ENCODE measurements at places on chromosomes 2 and 18.

DNA sequence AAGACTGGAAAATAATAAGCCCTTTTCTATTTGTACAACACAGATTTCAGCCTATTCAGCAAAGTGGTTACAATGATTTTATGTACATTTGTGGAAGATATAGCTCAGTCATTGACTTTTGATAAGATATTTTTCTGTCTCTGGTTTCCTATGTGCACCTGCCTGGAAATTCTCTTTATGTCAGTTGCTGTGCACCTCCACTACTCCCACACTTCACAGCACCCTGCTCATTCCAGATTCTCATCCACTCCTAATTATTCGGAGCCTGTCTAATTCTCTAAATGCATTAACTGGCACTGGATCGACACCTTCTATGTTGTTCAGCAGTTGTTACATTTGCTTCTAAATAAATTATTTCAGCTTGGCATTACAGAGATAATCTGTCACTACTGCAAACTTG lies 275.1 kb upstream of the RND3 start:
- DNase-seq: no peak
- no peaks in the 10 kb centered on the region for H3K4me1 ChIP-seq
- no peak overlapping the region for H3K4me3 ChIP-seq
- no peaks in the 10 kb centered on the region for H3K36me3 ChIP-seq
- no peaks in the 10 kb centered on the region for H3K27me3 ChIP-seq

DNA sequence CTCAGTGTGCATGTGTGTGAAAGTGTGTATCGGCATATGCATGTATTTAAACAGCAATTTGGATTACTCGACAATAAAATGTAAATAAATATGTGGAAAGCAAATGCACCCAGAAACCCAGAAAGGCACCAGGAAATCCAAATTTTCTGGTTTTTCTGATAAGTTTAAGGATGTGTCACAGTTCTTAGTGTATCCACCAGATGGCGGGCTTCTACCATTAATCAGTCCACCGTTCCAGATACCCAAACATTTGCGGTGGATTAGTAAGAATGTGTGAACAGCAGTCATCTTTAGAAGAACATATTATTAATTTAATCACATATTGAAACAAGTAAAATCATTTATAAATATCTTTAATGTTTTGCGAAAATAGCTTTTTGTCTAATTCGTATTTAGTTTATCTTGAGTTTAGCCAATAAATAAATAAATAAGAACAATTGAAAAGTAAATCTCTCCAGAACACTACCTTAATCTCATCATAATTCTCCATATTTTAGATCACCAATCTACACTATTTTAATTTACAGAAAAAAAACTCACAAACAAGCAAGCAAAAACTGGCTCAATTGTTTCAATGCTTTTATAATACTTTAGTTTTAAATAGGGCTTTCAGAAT lies 298.9 kb downstream of the DSEL start:
- peak; percentile 15 for DNase-seq
- no peaks in the 10 kb centered on the region for H3K36me3 ChIP-seq
- no peak overlapping the region for H3K27ac ChIP-seq
- H3K4me3 ChIP-seq: no peak overlapping the region
- H3K4me1 ChIP-seq: no peaks in the 10 kb centered on the region
- H3K27me3 ChIP-seq: no peaks in the 10 kb centered on the region

DNA sequence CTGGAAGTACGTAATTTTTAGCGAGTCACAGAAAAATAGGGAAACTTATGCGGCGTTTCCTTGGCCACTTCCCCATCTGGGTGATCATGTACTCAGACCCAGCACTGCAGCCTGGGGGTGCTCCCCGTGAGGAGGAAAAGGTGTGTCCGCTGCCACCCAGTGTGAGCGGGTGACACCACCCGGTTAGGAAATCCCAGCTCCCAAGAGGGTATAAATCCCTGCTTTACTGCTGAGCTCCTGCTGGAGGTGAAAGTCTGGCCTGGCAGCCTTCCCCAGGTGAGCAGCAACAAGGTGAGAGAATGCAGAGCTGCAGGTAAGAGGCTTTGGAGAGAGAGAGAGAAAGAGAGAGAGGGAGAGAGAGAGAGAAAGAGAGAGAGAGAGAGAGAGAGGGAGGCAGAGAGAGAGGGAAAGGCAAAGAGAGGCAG lies at the start of gene IL1R2:
Gene IL1R2, plus strand, starts transcription at position 240 of the 425 bp plus-strand sequence. CDS start 16,616 bp downstream, outside the sequence.
- H3K4me1 ChIP-seq: 0 out of 2 replicates have a peak, but pooled peaks cover 6% of the 10 kb centered on the region
- no peak for DNase-seq
- H3K27ac ChIP-seq: no peak within 1 kb of the TSS
- no peaks in the 10 kb centered on the region for H3K36me3 ChIP-seq

DNA sequence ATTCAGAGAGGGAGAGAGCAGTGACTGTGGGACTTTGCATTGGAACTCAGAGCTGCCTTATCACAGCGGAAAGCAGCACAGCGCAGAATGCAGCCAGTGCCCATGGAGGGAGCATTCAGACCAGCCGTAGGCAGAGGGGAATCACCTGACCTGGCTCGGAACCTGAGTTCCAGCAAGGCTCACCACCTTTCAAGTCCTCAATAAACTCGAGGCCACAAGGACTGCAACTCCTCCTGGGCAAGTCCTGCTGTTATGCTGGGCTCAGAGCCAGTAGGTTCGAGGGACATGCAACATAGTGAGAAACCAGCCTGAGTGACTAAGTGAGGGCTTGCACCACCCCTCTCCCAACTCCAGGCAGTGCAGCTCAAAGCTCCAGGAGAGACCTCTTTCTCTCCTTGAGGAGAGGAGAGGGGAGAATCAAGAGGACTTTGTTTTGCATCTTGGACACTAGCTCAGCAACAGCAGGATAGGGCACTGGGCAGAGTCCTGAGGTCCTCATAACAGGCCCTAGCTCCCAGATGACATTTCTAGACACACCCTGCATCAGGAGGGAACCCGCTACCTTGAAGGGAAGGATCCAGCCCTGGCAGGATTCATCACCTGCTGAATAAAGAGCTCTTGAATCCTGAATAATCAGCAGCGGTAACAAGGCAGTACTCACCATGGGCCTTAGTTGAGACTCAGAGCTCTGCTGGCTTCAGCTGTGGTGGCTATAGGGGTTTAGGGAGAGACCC lies 136.8 kb upstream of the OTOS start:
- H3K27ac ChIP-seq: no peak overlapping the region
- DNase-seq: no peak
- H3K4me1 ChIP-seq: peaks cover 5% of the 10 kb centered on the region
- H3K36me3 ChIP-seq: no peaks in the 10 kb centered on the region
- H3K4me3 ChIP-seq: no peak overlapping the region

- no peak for DNase-seq
- no peak overlapping the region for H3K4me3 ChIP-seq
- H3K4me1 ChIP-seq: no peaks in the 10 kb centered on the region
Observed at GRCh38 chr2:143451642-143452281, 322.5 kb downstream of the ARHGAP15 start.

DNA sequence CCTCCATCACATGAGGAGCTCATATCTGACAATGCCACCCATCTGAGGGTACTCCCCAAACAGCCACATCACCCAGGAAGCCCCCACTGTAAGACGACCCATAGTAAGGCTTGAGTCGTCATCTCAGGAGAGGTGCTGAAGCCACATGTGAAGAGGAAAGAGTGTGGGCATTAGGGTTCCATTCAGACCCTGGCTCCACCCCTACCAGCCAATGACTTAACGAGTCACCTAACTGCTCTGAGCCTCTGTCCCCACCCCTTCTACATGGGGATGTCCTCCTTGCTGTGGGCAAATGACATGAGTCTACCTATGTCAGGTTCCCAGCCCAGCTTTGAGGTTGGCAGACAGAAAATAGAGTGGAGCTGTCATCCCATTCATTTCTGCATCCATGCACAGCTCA lies 46.3 kb downstream of the C1QL2 start:
- H3K27me3 ChIP-seq: no peaks in the 10 kb centered on the region
- H3K36me3 ChIP-seq: no peaks in the 10 kb centered on the region
- H3K4me3 ChIP-seq: no peak overlapping the region
- no peak for DNase-seq

DNA sequence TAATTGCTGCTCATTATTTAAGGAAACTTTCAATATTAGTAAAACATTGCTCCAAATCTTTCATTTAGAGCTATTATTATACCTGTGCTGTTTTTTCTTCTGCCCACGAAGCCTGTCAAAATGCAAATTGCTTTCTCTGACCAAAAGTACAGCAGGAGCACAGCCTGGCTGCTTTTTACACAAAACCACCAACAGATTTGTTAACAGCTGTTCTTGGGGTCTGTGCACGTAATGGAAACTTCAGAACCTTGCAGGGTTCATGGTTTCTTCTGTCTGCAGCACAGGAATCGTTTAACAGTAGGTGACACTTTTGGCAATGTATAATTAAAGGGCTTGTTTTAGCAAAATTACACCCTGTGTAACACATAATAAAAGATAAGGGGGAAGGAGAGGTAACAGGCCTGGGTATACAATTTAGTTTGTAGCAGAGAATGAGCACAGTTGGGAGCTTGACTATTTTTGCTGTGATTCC lies 447.3 kb downstream of the KCNJ3 start:
- no peaks in the 10 kb centered on the region for H3K4me1 ChIP-seq
- no peak overlapping the region for H3K4me3 ChIP-seq
- no peak overlapping the region for H3K27ac ChIP-seq

- no peak overlapping the region for H3K27ac ChIP-seq
- peaks cover 5% of the 10 kb centered on the region for H3K4me1 ChIP-seq
- no peak for DNase-seq
- peaks cover 56% of the 10 kb centered on the region for H3K27me3 ChIP-seq
- no peak overlapping the region for H3K4me3 ChIP-seq
Observed at GRCh38 chr2:144516411-144516980, 3.4 kb downstream of the ZEB2 start.

GRCh38 chr2:44200011-44200410 lies 31.3 kb downstream of the PPM1B start:
- H3K36me3 ChIP-seq: no peaks in the 10 kb centered on the region
- H3K4me1 ChIP-seq: no peaks in the 10 kb centered on the region
- no peak overlapping the region for H3K4me3 ChIP-seq
- H3K27ac ChIP-seq: no peak overlapping the region
- H3K27me3 ChIP-seq: no peaks in the 10 kb centered on the region
- DNase-seq: no peak

DNA sequence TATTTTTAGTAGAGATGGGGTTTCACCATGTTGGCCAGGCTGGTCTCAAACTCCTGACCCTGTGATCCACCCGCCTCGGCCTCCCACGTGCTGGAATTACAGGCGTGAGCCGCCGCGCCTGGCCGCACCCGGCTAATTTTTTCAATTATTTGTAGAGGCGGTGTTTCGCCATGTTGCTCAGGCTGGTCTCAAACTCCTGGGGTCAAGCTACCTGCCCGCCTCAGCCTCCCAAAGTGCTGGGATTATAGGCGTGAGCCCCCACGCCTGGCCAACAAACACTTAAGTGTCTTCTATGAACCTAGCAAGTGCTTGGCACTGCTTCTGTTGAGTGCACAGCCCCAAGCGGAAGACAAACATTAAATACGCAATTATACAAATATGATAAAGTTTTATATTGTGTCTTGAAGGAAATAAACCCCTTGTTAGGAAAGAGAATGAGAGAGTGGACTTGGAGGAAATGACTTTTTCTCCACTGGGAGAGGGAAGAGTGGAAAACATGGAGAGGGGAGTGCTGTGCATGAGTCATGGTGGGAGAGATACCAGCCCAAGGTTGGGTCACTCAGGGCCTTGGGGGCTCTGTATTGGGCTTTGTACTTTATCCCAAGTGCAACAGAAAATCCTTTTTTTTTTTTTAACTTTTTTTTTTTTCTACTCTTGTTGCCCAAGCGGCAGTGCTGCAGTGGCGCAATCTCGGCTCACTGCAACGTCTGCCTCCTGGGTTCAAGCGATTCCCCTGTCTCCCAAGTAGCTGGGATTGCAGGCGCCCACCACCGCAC lies 41.4 kb upstream of the ACTR2 start:
- DNase-seq: no peak
- no peak overlapping the region for H3K27ac ChIP-seq
- H3K4me3 ChIP-seq: no peak overlapping the region

- DNase-seq: no peak
- H3K4me3 ChIP-seq: no peak overlapping the region
- H3K4me1 ChIP-seq: no peaks in the 10 kb centered on the region
- no peak overlapping the region for H3K27ac ChIP-seq
- no peaks in the 10 kb centered on the region for H3K27me3 ChIP-seq
Observed at GRCh38 chr2:43493954-43494353, 101.9 kb downstream of the THADA start.

GRCh38 chr2:22902180-22902550 lies 482.8 kb upstream of the KLHL29 start:
- no peak for DNase-seq
- no peaks in the 10 kb centered on the region for H3K36me3 ChIP-seq
- no peaks in the 10 kb centered on the region for H3K4me1 ChIP-seq
- no peak overlapping the region for H3K27ac ChIP-seq
- no peak overlapping the region for H3K4me3 ChIP-seq

GRCh38 chr2:44120428-44120827 lies 48.2 kb upstream of the PPM1B start:
- H3K4me1 ChIP-seq: no peaks in the 10 kb centered on the region
- no peak overlapping the region for H3K4me3 ChIP-seq
- no peak for DNase-seq
- H3K27ac ChIP-seq: no peak overlapping the region

DNA sequence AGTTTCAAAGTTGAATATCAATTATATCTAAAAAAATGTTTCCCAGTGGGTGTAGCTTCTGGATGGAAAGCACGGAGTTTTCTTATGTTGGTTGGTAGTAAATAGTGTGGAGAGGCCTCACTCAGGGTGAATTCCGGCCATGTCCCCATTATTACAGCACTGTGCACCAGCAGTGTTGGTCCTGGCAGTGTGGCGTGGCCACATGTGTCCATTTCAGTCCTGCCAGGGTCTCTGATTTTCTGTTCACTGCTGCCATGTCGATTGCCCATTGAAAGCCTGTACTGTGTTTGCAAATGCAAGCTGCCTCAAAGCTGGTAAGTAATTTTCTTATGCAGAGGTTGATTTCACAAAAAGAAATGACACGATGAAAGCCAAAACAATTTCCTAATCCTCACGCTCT lies 386.2 kb downstream of the GALR1 start:
- no peaks in the 10 kb centered on the region for H3K36me3 ChIP-seq
- H3K27me3 ChIP-seq: no peaks in the 10 kb centered on the region
- H3K4me3 ChIP-seq: no peak overlapping the region
- H3K4me1 ChIP-seq: no peaks in the 10 kb centered on the region

- DNase-seq: no peak
- H3K4me1 ChIP-seq: no peaks in the 10 kb centered on the region
- H3K36me3 ChIP-seq: no peaks in the 10 kb centered on the region
- H3K27ac ChIP-seq: no peak overlapping the region
Observed at GRCh38 chr2:83368916-83369315, 1090.2 kb downstream of the SUCLG1 start.

GRCh38 chr18:52499644-52500043 lies 159.6 kb downstream of the DCC start:
- H3K36me3 ChIP-seq: no peaks in the 10 kb centered on the region
- H3K27me3 ChIP-seq: no peaks in the 10 kb centered on the region
- no peak for DNase-seq

GRCh38 chr2:240957656-240958365 lies 40.6 kb upstream of the SNED1 start:
- H3K4me3 ChIP-seq: no peak overlapping the region
- no peaks in the 10 kb centered on the region for H3K4me1 ChIP-seq
- no peak for DNase-seq
- H3K36me3 ChIP-seq: no peaks in the 10 kb centered on the region
- no peak overlapping the region for H3K27ac ChIP-seq
